ENCODE measurements at places on chromosomes 4 and X.
A peak's percentile ranks its signal among the peaks of the same experiment; 100 is the strongest.

DNA sequence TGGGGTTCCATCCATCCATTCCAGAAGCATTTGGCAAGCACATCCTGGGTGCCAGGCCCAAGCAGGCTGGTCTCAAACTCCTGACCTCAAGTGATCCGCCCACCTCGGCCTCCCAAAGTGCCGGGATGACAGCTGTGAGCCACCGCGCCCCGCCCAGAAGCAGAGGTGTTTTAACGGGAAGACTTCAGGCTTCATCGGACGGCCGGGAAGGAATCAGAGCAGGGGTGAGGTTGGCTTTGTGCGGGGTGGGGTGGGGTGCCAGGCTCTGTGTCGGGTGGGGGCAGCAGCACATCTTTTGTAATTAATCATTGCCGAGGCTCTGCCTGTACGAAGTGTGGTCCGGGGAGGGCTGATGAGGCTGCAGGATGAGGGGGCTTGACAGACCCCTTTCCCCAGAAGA is 5.1 kb upstream of the SLC25A6 start:
- DNase-seq, result no peak

DNA sequence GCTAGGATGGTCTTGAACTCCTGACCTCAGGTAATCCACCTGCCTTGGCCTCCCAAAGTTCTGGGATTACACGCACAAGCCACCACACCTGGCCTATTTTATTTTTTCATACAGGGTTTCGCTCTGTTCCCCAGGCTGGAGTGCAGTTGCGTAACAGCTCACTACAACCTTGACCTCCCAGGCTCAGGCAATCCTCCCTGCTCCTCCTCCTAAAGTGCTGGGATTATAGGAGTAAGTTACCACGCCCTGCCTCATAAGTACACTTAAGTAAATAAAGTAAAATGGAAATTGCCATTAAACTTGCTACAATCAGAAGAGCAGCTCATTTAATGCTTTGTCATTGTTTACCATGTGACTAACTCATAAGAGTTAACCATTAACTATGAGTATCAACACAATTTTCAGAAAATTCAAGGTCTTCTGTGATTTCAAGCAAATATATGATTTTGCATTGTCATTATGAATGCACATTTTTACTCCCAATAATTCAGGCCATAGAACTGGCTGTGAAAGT is 12.3 kb downstream of the UGDH start:
- no peak for DNase-seq

DNA sequence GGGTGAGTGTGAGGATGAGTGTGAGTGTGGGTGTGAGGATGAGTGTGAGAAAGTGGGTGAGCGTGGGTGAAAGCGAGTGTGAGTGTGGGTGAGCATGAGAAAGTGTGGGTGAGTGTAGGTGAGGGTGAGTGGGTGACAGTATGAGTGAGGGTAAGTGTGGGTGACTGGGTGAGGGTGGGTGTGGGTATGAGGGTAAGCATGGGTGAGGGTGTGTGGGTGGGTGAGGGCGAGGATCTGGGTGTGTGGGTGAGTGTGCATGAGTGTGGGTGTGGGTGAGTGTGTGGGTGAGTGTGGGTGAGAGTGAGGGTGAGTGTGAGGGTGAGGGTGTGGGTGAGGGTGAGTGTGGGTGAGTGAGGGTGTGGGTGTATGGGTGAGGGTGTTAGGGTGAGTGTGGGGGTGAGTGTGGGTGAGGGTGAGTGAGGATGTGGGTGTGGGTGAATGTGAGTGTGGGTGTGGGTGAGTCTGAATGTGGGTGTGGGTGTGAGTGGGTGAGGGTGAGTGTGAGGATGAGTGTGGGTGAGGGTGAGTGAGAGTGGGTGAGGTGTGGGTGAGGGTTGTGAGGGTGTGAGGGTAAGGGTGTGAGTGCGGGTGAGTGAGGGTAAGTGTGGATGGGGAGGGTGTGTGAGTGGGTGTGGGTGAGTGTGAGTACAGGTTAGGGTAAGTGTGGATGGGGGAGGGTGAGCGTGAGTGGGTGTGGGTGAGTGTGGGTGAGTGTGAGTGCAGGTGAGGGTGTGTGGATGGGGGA is 48.9 kb downstream of the ING2 start:
- DNase-seq, result no peak

DNA sequence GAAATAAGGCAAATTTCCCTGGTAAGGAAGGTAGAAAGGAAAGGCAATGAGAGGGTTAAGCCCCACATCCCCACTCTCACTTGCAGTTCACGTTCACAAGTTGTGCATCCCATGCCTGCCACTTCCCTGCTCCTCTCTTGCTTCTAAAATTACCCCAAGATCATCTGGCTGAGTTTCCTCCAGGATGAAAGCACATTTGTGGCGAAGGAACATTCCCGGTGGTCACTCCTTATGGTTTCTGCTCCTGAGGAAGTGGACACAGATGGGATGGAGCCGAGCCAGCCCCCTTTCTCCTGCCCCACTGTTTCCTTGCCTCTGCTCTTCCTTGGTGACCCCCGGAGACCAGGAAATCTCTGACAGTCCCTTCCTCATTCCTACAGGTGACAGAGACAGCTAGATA is 37.5 kb downstream of the SPINK2 start:
- DNase-seq, result no peak

GRCh38 chrX:18016941-18017340 is 155.8 kb upstream of the RAI2 start:
- no peak for DNase-seq

GRCh38 chr4:25859429-25860148 is 3.2 kb downstream of the SEL1L3 start:
- peak; percentile 12 for DNase-seq

DNA sequence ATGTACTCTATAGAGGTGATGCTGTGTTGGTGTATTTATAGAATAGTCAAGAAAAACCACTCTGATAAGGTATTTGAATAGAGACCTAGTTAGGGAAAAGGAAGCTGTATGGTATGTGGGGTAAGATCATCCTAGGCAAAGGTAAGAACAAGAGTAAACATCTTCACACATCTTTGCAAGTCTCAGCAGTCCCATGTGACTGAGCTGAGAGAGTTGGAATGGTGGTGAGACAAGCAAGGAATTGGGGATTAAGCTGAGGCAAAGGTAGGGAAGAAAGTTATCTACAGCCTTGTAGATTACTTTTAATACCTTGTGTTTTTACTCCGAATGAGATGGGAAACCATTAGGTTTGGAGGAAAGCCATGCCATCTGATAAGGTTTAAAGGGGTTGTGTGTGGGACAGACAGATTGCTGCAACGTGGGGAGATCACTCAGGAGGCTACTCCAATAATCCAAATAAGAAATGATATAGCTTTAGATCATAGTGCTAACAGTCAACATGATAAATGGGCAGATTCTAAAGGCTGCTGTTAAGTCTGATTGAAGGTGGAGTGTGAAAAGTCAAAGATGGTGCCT is 31.7 kb upstream of the MANBA start:
- DNase-seq, result no peak

- DNase-seq, result no peak
Observed at GRCh38 chr4:37794056-37794455, 32.4 kb upstream of the PGM2 start.

DNA sequence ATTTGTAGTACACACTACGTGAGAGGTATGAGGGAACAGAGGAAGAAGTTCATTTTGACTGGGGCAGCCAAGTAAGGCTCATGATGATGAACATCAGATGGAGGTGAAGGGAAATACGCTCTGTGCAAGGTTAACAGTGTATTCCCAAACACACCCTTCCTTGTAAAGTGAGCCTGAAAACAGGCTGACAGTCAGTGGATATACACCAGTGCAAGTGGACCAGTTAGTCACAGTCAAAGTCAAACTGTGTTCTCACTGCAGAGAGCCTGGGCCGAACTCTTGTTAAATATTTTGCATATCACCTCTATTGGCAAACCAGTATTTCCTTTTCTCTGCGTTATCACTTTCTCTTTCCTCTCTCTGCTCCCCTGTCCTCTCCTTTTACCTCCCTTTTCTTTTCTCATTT is 23.4 kb upstream of the RHOH start:
- no peak for DNase-seq

DNA sequence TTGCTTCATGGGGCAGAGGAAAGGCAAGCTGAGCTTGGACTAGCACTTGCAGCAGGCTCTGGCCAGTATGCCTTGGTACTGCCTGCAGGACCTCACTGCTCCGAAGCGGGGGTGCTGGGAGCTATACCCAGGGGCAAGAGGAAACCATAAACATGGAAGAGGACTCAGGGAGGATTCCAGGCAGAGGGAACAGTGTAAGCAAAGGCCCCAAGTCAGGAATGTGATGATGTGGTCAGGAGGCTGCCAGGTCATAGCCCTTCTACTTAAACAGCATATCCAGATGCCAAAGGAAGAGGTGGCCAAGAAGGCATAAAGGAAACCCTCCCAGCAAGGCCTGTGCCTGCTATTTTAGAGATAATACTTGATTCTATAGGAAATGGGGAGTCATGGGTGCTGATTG is 31.1 kb downstream of the RAB40AL start:
- no peak for DNase-seq

- DNase-seq, result no peak
Observed at GRCh38 chr4:111883557-111883999, 261.7 kb upstream of the FAM241A start.

DNA sequence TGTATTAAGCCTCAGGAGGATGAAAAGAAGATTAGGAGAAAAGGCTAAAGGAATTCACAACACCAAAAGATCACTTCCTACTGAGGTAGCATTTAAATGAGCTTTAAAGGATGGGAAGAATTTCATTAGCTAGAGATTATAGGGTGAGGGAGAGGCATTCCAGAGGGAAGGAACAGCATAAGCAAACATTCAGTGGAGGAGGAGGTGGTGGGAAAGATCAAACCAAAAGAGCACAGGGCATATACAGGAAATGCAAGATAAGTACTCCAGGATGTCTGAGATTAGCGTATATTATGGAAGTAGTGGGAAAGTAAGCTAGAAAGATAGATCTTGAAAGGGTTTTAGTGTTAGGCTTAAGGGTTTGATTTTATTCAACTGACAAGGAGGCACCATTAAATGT is 84.8 kb downstream of the COL4A6 start:
- DNase-seq, result no peak

DNA sequence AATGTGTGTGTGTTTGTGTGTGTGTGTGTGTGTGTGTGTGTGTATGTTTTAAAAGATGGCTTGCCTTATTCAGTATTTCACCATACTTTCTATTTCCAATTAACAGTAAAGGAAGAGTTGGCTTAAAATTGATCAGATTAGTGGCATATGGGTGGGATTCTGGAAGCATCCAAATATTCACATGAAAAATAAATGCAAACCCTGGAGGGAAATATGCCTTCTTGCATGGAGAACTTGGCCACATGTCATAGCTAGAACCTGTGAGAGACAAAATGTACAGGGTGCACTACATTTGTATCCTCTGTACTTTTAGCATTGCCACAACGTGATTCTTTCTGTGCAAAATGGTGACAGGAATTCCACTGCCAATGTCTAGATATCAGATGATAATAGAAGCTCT is 589.6 kb downstream of the ZNF674 start:
- no peak for DNase-seq

DNA sequence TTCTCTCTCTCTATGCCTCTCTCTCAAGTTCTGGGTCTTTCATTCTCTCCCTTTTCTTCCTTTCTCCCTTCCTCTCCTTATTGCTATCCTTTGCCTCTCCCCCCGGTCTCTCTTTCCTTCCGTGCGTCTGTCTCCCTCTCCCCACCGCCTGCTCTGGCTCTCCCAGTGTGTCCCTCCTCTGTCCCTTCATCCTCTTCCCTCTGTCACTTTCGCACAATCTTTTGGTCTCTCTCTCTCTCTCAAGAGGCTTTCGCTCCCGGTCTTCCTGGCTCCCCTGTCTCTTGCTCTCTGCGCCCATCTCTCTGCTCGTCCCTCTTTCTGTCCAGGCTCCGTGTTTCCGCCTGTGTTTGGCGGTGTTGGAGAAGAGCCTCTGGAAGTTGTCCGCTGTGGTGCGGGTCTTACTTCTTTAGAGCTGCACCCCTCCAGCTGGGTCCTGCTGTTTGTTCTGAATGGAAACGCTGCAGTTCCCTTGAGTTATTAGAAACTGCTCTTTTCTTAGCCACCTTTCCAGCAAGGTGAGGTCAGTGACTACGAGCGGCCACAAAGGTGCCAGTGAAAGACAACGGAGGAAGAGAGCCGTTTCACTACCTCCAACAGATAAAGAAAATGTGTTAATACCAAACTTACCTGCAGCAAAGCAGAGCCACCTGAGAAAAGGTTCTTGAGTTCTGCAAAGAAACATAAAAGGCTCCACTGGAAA is 1.1 kb downstream of the BMPR1B start:
- DNase-seq, result no peak

DNA sequence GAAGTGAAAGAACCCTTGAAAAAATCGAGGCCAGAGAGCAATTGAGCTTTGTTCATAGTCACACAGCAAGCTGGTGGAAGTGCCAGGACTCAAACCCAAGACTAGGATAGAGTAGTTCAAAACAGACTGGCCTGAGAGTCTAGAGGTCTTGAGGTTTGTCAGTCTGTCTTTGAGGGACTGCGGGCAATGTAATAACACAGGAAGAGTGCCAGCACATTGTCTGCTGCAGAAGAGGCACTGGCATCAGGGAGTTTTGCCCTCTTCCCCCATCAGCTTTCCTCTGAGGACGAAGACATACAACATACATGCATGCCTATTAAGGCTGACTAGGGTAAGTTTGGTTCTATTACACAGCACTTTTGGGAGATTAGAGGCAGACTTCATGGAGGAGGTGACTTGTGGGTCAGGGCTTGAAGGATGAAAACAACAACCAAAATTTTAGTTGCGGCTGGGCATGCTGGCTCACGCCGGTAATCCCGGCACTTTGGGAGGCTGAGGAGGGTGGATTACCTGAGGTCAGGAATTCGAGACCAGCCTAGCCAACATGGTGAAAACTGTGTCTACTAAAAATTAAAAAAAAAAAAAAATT is 64.1 kb upstream of the LAS1L start:
- peak; percentile 14 for DNase-seq

DNA sequence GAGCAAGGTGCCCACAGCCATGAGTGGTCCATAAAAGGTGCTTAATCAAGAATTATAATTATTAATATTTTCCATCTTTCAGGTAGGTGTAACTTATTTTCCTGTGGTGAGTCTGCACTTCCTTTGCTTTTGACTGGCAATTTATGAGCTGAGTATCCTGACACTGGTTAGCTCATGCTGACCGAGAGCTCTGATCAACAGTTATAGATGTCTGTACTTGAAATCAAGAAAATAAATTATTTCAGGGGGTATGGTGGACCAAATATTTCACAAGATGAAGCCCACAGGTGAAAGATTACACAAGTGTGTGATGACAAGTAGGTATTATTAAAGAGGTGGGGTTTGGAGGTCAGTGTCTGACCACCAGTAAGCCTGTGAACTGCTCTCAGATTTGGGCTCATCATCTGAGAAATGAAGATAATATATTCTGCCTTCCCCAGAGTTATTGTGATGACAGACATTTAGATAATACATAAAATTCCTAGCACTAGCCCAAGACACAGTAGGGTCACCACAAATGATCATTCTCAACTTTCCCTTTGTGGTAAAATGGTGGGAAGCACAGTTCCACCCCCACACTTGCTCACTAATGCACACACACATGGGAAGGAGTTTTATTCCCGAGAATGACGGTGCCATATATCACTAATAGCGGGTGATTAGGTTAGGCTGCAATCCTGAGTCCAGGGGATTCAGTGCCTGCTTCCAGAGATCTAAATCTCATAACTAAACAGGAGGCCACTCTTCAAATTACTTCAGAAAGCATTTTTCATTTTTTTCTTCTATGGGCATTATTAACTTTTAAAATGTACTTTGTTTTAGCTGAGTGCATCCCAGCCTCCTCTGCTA is 34.0 kb upstream of the PACRGL start:
- DNase-seq, result no peak

- DNase-seq, result no peak
Observed at GRCh38 chr4:129322920-129323319, 227.0 kb downstream of the C4orf33 start.

Data from inflammatory macrophage (primary cell).